ENCODE measurements at places on chromosomes 11 and 22. TPM values are rescaled to one million over a fixed set of nuclear protein-coding genes. Genes with fewer than 3 reads are reported as not detected.
A peak's percentile ranks its signal among the peaks of the same experiment; 100 is the strongest.

GRCh38 chr11:41121600-41121999 is 337.9 kb downstream of the LRRC4C start:
- no peak for DNase-seq

- no peak for DNase-seq
Observed at GRCh38 chr11:36976741-36977140, 378.7 kb upstream of the RAG2 start.

DNA sequence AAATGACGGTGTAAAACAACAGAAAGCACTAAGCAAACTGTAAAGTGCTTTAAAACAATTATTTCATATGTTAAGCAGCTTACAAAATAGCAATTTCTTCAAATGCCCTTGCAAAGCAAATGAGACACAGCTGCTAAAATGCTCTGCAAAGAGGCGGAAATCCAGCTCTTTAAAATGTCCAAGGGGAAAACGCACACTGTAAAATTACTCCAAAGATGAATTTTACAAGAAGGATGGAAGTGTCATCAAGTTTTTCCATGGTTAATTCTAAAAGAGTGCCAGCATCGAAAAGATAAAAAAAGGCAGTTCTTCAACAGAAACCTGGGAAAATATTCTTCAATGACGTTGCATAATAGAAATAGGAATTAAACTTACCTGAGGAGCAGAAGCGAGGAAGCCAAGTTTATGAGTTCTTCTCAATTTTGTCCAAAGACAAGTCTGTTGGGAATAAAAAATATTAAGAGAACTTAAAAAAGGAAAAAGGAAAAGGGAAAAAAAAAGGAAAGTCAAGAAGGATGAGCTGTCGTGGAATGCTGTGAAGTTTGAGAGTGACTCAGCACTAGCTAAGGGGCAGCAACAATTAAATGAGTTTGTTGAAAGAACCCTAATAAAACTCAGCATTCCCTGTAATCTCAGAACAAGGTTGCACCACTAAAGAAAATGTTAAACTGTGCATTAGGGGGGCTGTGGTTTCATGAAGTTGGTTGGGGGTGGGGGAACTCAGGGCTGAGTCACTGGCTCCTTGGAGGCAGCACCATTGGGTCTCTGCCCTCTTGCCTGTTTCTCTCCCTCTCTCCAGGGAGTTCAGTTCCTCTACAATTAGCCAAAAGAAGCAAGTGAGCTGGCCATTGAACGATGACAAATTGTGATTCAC is 64.2 kb upstream of the BLID start:
- DNase-seq: peak; percentile 96

The HTR3B gene
- total RNA-seq: not detected

- DNase-seq: peak; percentile 80
Observed at GRCh38 chr22:45212992-45213751, 27.5 kb downstream of the KIAA0930 start.

The KCNJ1 gene
- total RNA-seq: not detected

DNA sequence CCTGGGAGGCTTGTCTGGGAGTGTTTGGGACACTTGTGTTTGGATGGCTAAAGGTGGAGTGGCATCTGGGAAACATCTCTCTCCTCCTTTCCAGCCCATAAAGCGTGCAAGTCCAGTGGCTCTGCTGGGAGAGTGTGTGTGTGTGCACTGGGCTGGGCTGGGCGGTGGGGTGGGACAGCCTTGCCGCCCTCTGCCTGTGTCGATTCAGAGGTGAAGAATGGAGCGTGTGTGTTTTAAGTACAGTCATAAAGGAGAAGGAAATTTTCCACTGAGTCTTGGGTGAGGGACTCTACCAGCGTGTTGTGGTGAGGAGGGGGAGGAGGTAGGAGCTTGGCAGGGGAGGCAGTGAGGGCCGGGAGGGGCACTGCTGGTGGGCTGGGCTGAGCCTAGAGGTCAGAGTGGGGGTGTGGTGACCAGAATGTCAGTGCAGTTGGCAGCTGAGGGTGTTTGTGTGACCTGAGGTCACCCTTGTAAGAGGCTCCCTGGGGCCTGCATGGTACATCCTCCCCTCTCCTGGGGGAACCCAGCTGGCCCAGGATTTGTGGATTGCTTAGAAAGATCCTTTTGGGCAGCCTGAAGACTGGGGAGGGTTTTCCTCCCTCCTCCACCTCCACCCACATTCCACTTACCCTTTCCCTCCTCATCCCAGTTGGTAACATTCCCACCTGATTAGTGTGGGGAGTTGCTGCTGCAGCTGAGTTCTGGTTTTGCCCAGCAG is 1.7 kb downstream of the TIMP3 start:
- peak; percentile 63 for DNase-seq

The PHLDA2 gene
- 7.3 TPM for total RNA-seq

DNA sequence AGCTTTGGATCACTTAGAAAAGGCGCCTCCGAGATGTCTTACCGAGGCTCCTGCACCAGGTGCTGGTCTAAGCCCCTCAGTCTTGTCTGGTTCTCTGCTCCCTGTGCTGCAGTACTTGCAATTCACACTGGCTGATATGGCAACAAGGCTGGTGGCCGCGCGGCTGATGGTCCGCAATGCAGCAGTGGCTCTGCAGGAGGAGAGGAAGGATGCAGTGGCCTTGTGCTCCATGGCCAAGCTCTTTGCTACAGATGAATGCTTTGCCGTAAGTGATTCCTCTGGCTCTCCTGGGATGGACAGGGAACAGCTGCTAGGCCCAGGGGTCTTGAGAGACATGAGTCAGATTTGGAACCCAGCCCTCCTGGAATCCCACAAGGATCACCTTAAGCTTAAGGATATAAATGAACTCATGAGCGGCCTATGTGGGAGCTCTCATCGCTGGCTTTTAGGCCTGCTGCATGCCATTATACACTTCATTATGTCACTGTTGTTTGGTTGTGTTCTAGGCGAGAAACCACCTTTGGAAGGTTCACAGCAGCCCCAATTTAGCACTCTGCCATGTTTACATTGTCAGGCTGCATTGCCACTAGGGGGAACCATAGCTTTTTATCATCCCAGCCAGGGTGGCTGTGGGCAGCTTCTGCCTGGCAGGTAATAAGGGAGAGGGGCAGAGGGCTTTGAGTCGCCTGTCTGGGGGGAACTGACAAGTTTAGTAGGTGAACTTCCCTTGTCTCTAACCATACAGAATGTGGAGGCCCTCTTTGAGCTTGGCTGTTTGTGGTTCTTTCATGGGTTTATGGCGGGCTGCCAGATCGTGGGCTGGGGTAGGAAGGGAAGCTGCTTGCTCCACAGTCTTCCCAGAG is 8.5 kb downstream of the ACAD8 start:
- no peak for DNase-seq

The LIN7C gene
- 91.1 TPM for total RNA-seq

The OR51E1 gene
- not detected for total RNA-seq

GRCh38 chr11:32630844-32631243 is 47.2 kb downstream of the EIF3M start:
- no peak for DNase-seq

DNA sequence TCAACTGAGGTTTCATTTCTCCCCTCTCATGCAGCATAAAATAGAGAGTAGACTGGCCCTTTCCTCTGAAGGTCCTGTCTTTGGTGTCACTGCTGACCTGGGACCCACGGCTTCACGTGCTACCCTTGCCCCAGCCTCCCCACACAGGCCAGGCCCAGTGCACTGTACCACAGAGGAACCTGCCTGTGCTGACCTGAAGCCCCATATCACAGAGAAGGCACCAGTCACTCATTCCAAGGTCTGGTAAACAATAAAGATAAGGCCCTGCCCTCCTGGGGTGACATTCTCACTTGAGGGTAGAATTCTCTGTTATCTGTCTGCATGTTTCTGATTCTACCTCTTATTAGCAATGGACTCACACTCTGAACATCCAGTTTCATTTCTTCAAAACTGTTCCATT is 51.3 kb downstream of the RPL27A start:
- no peak for DNase-seq

The OMP gene
- total RNA-seq: 1.6 TPM

- DNase-seq: peak; percentile 24
Observed at GRCh38 chr11:9017773-9018172, 14.0 kb upstream of the NRIP3 start.

The MTA2 gene
- total RNA-seq: 145 TPM

The KDM4E gene
- not detected for total RNA-seq

GRCh38 chr22:20530368-20531153 is 23.2 kb downstream of the MED15 start:
- DNase-seq: peak; percentile 75

DNA sequence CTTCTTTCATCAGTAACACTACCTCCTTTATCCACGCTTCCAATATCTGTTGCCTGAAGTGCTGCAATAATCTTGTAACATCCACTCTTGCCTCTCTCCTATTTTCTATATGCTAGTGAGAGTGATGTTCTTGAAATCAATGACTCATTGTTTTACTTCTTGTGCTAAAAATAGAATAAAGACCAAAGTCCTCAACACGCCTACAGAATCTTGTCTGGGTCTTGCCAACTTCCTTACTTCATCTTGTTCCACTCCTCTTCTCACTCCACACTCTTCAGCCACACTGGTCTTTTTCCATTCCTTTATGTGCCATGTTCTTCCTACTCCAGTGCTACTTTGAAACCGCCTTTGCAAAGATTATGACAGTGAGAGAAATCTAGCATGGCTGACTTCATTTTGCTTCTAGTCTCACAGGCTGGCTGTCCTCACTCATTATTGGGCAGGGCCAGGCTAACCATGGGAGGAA is 136.4 kb downstream of the CCDC81 start:
- DNase-seq: peak; percentile 42

DNA sequence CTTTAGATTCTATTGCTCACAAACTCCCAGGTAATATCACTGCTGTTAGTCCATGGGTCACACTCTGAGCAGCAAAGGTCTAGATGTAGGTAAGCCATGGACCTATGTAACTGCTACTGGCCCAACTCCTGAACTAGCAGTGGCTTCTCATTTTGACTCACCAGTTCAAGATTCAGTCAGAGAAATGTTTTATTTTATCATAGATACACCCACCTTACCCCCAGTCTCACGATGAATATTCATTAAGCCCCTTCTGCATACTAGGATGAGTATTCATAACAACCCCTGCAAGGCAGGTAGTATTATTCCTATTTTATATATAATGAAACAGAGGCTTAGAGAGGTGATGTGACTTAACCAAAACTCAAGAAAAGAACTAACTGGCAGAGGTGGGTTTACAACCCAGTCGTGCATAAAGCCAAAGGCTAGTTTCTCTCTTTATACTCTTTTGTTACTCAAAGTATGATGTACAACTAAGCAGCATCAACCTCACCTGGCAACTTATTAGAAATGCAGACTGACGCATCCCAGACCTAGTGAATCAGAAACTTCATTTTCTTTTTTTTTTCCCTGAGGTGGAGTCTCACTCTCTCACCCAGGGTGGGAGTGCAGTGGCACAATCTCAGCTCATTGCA is 957.6 kb upstream of the CCDC90B start:
- DNase-seq: no peak

GRCh38 chr11:131411636-131412035 is 41.2 kb downstream of the NTM start:
- no peak for DNase-seq

The CHST1 gene
- 0.97 TPM for total RNA-seq

DNA sequence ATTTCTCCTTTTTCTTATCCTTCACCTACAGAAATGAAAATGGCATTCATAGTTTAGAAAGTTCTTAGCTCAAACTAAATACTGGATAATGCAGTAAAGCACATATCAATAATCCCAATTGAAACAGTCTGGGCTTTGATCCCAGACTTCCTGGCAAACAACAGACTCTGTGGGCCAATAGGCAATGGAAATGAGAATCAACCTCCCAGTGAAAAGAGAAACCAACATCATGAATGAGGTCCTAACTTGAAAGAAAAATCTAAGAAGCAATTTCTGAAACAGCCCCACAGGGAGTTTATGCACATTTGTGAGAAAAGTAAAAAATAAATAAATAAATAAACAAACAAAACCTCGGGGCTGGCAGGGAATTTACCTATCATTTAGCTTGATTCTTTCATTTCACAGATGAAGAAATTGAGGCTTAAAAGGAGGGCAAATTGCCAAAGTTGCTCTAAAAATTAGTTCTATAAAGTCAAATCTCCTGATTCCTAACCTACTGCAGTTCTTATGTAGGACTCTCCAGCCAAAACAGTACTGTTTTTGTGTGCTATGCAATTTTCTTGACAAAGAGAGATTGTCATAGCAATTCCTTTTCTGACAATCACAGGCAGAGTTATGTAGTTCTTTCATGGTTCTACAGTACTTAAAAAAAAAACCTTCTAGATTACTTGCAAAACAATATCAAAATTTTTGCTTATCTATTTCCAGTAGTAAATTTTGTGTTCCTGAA is 265.8 kb downstream of the GRM5 start:
- no peak for DNase-seq

- DNase-seq: peak; percentile 37
Observed at GRCh38 chr11:110374921-110375320, 54.8 kb upstream of the FDX1 start.

- DNase-seq: peak; percentile 81
Observed at GRCh38 chr11:61362542-61362875, 335 bp downstream of the TMEM138 start.

- no peak for DNase-seq
Observed at GRCh38 chr22:45538281-45538680, 35.6 kb downstream of the FBLN1 start.

The OR8H2 gene
- not detected for total RNA-seq

GRCh38 chr22:41982865-41983264 is 13.6 kb downstream of the SEPTIN3 start:
- DNase-seq: no peak

GRCh38 chr22:23036684-23037428 is 33.5 kb upstream of the GNAZ start:
- peak; percentile 2 for DNase-seq

DNA sequence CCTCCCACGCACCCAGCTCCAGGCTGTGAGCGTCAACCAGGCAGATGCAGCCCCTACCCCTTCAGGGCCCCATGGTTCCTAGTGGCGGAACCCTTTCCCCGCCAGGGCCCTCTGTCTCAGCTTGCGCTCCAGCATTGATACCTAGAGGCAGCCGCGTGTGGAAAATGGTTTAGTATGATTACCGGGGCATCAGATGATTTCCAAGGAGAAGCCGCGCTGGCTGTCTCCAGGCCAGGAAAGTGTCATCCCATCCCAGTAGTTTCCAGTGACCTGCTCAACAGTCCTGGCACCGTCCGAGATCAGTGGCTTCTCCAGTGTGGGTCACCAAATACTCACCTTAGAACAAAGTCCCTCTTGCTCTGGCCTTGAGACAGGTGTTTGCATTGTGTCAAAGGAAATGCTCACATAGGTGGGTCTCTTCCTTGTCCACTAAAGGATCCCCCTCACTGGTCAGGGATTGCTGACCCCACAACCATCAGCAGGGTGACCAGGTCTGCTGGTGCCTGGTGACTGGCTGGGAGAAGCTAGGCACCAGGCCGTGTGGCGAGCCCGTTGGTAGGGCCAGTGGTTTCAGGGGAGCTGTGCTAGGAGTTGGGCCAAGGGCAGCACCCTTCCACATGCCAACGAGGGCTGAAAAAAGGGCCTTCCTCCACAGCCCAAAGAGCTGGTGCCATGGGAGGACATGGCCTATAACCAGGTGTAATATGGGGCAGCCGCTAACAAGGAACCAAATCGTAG is 109.4 kb downstream of the MORC2 start:
- no peak for DNase-seq

DNA sequence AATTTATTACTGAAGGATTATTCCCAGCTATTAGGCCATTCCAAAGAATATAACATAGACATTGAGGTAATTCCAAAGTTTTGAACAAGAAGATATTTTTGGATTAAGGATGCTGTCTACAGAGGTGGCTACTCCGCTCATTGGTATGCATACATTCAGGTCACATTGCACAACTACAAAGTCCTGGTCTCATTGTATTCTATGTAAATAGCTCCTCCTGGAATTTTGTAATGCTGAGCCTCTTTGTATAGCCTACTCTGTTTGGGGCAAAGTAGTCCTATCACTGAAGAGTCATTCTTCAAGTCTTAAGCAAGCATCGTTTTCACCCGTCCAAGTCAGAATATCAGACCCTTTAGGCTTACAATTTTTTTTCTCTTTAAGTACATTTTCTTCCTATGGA is 142.4 kb downstream of the KIF18A start:
- no peak for DNase-seq

The PRRG4 gene
- under 0.01 TPM for total RNA-seq
